ENCODE measurements at places on chromosomes 1 and 21.

GRCh38 chr1:168897249-168897648 lies 168.2 kb upstream of the DPT start:
- no peak for DNase-seq

DNA sequence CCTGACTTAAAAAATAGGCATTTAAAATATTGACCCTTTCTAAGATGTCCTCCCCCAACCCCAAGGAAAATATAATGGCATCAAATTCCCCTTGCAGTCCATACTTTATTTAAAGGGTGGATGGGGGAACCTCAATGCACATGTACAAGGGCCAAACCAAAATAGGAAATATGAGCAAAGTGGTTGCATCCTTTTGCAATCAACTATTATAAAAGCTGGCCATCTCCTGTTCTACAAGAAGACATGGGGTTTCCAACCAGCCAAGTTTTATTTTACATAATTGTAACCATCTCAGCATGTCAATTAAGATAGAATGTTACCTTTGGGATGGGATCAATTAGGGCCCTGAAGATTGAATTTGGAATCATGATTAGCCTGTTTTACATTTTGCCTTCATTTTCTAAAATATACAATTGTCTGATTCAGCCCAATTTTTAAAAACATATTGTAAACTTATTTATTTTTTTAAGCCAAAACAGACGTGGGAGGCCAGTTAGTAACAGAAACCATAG lies 146.7 kb upstream of the NFIA start:
- DNase-seq: no peak

GRCh38 chr1:223212441-223212840 lies 69.4 kb upstream of the TLR5 start:
- DNase-seq: no peak

GRCh38 chr1:181010789-181011188 lies 11.9 kb downstream of the STX6 start:
- no peak for DNase-seq

- no peak for DNase-seq
Observed at GRCh38 chr21:44443891-44444285, 11.4 kb upstream of the LRRC3 start.

GRCh38 chr1:77553568-77554291 lies 128.7 kb downstream of the ZZZ3 start:
- DNase-seq: no peak

GRCh38 chr1:177952249-177952648 lies 17.6 kb downstream of the SEC16B start:
- no peak for DNase-seq

DNA sequence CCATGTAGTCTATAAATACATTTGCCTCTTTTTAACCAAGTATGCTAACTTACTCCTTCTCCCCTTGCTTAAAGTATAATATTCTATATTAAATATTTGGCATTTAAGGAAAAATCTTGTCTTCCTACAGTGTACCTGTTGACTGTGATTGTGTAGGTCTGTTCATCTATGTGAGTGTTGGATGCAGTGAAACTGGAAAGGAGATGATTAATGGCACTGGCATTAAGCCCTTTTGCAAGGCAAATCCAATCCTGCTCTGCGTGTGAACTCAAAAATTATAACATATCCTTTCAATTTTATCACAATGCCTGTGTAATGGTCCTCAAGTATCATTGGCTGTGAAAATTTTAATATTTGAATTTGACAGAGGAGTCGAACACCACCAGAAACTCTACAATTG lies 565.0 kb downstream of the KCNT2 start:
- DNase-seq: no peak

DNA sequence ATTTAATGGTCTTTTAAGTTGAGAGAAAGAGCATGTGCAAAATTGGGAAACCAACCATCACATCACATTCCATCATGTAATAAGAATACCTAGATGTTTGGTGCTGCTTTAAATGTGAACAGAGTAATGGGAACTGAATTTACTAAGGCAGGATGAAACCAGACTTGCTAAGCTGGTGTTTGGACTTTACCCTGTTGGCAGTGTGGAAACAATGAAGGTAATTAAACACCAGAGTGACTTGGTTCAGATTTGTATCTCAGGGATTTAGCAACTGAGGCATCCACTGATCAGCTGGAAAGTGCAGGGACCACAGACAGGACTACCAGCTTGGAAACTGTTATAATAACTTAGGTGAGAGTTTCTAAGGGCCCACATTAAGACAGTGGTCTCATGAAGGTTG lies 263.4 kb downstream of the OLFM3 start:
- no peak for DNase-seq

DNA sequence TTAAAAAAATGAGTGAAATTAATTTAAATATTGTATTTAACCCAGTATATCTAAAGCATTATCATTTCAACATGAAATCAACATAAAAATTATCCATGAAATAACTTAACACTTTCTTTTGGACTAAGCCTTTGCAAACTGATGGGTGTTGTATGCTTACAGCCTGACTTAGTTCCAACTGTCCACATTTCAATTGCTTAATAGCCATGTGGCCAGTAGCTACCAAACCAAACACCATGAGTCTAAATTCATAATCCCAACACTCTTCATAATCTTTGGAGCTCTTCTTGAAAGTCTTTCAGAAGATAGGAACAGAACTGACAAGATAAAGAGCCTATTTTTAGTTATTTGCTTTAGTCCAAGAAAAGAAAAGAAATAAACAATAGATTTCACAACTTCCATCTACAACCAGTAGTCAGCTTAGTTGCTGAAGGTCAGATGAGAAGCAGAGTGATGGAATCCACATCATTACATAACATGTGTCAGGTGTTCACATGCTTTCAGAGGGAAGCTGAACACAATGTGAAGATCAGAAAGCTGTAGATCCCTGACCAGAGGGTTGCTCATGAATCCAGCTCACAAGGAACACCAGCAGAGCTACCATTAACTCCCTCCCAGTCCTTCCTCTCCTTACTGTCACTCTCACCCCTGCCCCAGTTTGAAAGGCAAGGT lies 144.0 kb upstream of the ZNF648 start:
- no peak for DNase-seq

GRCh38 chr1:113534875-113535274 lies 144.6 kb downstream of the MAGI3 start:
- no peak for DNase-seq

GRCh38 chr1:52927212-52928014 lies at the start of gene SCP2:
Gene SCP2 (plus strand): TSS chr1:52927276. CDS start chr1:52927397, 121 bp downstream.
- DNase-seq: peak; percentile 44

DNA sequence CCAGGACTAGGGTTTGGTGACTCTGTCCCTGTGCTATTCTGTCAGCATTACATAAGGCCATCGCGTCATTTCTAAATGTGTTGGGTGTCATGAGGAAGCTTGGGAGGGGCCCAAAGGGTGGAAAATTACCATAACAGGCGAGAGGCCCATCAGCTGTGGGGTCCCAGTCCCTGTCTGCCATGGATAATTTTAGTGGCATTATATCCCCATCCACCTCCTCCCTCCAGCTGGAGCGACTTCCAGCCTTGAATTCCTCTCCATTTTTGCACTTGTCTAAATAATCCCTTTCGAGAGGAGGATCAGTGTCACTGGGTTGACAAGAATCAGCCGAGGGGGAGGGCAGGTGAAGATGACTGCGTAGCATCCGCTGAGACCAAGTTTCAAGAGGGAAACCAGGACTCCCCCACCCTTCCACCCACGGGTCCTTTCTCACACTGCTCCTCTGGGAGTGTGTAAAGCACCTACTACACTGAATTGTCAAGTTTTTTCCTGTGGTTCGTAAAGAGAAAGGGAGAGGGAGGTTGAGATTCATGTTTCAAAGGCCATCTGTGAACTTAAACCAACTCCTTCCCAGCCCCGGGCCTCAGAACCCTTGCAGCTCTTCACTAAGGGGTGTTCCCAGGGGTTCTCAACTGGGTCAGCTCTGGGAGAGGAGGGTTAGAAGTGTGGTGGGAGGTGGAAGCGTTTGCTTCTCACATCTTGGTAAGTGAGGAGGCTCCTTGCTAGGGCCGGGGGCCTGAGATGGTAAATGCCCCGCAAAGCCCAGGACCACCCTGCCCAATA lies 29.2 kb downstream of the VASH2 start:
- no peak for DNase-seq

- no peak for DNase-seq
Observed at GRCh38 chr21:28714777-28715464, 277.8 kb downstream of the LTN1 start.

DNA sequence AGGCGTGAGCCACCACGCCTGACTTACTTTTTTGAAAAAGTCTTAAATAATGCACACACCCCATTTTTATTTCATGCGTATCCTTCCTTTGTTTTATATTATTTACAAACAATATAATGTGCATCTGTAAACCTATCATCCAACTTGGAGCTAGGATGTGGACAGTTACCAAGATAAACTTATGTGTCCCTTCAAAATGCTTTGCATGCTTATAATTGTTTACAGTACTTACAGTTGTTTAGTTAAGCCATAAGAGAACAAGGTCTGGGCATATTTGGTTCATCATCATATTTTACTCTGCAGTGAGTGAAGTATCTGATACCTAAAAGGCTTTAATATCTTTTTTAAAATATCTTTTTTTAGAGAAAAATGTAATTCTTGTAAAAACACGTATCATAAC lies 16.1 kb upstream of the HMGN1 start:
- no peak for DNase-seq

GRCh38 chr1:8910914-8911313 lies 32.4 kb upstream of the ENO1 start:
- no peak for DNase-seq

GRCh38 chr1:226002667-226003501 lies 3.7 kb upstream of the SDE2 start:
- no peak for DNase-seq

DNA sequence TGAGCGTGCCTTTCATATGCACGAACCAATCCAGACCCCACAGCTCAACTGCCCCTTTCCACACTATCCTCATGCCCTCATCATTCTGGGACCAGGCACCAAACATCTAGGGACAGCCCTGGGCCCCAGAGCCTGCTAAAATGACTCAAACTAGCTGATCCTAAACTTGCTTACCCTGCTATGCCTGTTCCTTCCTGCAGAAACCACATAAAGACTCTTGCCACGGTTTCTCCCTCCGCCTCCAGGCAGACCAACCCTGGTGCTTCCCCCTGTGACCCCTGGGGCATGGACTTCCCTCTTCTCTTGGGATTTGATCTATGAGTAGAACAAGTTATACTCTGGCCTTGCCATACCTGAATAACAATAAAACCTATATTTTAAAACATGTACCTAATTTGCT lies 138.0 kb upstream of the CD34 start:
- no peak for DNase-seq

GRCh38 chr1:185534801-185535200 lies 199.4 kb upstream of the HMCN1 start:
- no peak for DNase-seq

DNA sequence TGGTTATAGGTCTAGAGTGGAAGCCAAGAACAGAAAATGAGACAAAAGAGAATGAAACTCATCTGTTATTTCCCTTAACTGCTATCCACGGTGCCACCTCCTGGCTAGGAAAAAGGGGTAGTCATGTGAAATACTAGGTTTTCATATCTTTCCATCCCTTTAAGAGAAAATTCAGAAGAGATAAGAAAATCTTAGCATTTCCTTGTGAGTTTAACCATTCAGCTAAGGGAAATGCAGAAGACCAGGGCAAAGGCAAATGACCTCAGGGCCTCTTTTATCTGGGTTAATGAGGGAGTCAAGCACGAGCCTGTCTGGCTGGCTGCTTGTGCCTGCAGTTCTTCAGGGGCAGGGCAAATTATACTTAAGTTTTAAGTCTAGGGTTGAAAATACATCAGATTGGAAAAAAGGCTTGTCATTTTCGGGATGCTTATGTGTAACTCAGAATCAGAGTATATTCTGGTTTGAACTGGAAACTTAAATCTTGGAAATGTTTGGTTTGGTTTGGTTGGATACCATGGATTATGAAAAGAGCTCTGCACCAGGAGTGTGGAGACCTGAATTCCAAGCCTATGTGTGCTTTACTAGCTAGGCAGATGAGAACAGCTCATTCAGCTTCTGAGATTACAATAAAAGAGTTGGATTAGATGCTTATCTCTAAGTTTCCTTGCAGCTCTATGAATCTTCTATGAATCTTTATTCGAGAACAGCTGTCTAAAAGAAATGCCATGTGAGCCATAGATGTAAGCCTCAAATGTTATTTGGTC lies 19.9 kb downstream of the NIBAN1 start:
- DNase-seq: no peak

- DNase-seq: no peak
Observed at GRCh38 chr1:45843474-45843905, 40.1 kb downstream of the MAST2 start.

DNA sequence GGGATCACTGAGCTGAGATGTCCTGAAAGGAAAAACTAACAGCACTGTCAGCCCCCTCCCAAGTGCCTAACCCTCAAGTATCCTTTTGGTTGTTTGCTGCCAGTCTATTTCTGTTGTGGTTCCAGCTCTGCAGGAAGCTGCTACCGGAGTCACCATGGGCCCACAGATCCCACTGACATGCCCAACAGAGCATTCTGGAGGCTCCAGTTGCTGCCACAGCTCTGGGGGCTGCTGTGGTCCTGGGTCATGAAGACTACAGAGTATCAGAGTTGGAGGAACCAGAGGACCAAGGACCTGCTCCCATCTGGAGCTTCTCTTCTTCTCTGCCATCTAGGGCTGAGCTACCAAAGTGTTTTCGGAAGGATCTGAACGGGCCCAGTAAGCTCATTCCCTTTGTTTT lies 910 bp downstream of the LCE3A start:
- DNase-seq: no peak

All from breast epithelium (tissue), 4 donors.